Thoracic aorta (tissue), 2 donors: ENCODE measurements at places on chromosomes 12 and 14.

DNA sequence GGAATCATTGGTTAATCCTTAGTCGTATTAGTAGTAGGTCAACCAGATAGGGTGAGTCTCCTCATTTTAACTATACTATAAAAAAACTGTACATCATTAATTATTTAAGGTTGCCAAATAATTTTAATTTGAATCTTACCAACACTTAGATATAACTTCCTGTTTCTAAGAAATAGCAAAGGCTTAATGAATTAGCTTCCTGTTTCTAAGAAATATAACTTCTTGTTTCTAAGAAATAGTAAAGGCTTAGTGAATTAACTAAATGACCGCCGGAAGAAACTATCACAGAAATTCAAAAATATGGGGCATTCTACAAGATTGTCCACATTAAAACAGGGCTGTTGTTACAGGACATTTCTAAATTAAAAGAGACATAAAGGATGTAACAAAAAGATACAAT is 392.9 kb upstream of the FOXG1 start:
- no peak for DNase-seq

DNA sequence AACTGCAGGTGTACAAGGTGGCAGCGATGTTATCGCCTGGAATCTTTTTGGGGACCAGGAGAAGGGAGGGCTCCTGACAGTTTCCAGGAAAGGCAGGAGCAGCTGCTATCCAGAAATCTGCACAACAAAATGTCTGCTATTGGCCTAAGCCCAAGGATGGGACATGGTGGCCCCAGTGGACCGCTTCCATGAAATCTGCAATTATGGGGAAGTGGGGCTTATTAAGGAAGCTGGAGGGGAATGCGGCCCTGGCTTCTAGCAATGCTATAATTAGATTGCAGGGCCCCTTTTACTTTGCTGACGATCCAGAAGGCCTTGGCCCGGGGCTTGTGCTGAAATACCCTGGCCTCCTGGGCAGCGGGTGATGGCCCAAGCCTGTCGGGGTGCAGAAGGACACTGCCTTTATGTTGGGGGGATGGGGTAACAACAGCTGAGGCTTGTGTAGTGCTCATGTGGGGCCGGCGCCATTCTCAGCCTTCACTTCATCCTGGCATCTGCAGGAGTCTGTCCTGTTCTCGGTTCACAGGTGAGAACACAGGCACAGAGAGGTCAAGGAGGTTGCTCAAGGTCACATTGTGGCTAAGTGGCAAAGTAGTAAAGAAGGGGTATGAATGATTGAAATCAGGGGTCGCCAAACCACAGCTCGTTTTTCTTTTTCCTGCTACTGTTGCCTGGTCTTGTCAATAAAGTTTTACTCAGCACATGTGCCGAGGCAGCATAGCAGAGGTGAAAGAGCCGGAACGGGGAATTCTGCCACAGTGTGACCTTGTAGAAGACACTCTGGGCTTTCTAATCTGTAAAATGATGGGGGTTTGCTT is 153.5 kb downstream of the RBM19 start:
- no peak for DNase-seq

DNA sequence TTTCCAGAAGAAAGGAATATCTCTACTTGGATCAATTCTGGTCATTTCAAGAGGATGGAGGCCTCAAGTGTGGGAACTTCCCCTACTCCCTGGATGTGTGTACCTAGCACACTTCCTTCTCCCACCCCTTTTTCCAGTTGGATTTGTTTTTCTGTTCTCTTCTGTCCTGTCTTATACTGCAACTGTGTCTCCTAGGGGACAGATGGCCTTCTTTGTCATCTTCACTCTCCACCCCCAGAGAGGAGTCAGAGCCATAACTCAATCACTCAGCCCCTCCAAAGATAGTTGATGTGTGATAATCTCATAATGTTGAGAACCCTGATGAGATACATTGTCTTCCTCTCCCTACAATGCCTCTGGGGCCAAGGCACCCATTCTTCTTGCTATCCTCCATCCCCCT is 2.1 kb upstream of the DTX3 start:
- no peak for DNase-seq

DNA sequence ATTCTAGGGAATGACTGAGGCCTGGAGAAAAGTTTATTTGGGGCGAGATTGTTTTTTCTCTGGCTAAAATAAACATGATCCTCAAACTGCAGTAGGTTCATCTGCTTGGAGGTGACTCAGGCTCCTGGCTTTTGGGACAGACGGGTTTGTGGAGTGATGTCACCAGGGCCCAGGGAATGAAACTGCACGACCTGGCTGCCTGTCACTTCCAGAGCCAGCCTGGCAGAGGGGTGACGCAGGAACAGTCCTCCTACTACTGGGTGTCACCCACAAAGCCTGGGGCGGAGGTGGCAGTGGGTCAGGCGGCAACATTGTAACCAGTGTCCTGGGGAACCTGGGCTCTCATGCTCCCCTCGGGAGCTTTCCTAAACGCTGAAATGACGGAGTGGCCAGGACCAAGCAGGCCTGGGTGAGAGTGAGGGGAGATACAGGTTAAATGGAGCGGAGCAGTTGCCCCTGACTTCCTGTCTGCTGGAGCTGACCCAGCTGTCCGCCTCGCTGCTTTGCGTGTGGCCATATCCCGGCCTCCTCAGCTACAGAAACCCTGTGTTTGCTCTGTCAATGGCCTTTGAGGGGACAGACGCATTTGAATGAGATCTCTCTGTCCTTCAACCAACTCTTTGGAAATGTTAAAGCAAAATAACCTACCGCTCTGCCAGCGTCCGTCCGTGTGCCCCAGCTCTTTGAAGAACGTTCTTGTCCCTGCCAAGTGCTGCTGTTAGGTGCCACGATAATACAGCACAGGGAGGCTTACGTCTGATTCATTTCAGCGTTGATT is 6.5 kb downstream of the HIP1R start:
- DNase-seq: no peak

DNA sequence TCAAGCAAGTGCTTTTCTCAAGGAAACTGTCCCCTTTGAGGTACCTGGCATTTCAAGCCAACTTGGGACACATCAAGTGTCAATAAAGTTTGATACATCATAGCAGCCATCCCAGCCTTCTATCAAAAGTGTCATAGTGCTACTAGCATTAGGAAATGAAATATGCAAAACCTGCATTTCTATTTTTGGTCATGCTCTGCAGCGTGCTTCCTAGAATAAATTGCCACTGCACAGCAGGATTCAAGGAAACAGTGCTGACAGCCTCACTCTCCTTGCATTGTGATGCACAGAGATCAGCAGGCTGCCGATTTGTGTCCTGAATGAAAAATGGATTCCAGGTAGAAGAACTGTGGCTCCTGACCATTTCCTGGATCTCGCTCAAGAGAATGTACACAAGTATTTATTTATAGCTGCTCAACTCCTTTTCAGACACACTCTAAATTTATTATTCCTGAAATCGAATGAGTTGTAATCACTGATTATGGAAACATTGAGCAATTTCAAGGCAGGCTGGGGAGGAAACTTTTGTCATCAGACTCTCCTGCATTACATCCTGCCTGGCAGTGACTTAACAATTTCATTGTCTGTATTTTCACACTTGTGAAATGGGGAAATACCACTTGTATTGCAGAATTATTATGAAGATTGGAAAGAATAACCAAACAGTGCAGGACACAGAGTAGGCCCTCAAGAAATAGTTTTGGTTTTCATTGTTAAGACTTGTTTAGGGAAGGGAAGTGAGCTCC is 120.9 kb downstream of the SLC38A6 start:
- DNase-seq: no peak

- no peak for DNase-seq
Observed at GRCh38 chr12:5988659-5989116, 43.6 kb upstream of the ANO2 start.

DNA sequence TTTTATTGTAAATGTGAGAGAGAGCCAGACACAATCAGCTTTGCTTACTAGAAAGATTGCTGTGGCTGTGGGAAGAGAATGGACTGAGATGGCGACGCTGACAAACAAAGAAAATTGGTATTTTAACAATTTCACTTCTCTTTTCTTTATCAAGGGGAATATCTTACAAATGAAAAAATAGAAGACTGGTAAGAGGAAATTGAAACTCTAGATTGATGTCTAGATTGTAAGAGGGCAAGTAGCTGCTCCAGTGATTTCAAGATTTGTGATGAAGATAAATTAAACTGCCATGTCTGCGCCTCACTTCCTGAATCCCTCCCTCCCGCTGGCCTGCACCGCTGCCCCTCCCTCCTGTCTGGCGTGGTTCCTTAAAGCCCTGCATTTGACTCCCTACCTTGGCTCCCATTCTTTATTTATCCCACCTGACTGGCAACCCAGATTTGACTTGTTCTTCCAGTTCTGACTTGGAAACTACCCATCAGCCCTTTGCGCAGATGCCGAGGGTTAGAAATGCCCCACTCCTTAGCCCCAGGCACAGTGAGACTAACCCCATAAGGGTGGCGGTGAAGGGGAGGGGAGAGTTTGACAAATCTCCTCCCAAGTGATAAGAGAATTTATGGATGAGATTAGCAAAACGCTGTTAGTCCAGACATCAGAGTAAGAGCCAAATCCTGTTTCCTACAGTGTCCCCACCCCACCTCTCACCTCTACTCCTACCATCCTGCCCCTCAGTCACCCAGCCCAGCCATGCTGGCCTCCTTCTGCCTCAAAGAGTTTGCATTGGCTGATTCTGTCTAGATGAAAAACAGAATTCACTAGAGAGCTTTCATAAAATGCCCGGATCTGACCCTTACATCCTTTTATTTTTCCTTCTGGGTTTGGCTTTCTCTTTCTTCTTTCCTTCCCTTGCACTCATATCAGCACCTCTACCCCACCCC is 125.3 kb upstream of the ATF7IP start:
- DNase-seq: no peak

DNA sequence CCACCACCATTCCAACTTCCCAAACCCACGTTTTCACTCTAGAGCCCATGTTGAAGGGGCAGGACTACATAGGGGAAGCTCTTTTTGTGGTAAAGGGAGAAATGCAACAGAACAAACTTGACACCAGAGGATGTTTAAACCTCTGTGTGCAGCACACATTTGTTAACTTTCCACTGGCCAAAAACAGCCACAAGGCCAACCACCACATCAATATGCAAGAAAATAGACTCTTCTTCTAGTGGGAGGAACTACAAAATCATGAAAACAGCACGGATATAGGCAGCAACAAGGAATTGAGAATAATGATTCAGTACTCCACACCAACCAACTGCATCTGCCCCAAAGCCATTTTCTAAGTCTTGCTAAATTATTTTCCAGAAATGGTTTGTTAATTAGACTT is 66.3 kb upstream of the CEP83 start:
- no peak for DNase-seq

DNA sequence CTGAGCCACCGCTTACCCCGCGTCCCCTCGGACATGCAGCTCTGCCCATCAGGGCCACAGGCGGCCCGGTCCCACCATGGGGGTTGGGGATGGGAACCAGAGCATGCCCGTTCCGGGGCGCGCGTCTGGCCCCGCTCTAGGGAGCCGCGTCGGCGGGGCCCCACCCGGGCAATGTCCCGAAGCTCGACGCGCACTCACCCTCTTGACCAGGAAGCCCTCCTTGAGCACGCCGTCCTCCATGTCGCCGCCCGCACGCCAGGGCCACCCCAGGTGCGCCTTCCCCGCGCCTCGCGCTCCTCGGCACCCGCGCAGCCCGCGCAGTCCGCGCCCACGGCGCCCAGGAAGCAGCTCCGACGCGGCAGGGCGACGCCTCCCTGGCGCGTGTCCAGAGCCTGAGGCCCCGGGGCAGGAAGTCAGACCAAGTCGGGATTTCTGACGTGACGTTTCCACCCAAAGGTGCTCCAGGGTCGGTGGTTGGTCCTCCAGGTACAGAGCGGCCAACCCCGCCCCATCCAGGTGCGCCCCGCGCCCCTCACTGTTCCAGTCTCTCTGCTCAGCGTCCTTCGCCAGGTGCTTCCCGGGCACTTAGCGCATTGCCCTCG is at the start of gene PLEK2:
Gene PLEK2 (minus strand): TSS at position 346 of the 602 bp plus-strand sequence. CDS start 106 bp downstream, at position 240.
- no peak for DNase-seq

DNA sequence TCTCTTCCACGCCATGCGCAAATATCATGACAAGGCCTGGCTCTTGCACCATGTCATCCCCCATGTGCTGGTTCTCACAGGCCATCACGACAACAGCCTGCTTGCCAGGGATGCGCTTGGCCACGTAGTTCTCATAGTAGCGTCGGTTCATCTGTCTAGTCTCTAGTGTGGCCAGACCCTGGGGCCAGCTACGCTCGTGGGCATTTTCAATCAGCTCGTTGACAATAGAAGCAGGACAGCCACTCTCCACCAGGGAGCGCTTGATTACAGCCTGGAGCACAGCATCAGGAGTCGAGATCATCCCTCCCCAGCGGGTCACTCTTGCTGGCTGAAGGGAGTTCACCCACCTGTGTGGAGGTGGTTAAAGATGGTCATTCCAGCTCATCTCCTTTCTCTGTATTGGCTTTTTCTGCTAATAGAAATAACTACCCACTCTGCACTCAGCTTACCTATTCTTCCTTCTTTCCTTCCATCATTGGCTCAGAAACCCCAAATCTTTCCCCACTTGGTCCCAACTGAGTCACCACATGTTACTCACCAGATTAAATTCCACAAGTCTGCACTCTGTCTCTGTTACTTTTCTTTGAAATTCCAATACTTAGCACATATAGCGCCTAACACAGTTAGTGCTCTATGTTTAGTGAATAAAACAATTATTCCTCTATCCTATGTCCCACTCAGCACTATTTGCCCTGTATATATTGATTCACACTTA is 15.1 kb downstream of the RNF41 start:
- no peak for DNase-seq

DNA sequence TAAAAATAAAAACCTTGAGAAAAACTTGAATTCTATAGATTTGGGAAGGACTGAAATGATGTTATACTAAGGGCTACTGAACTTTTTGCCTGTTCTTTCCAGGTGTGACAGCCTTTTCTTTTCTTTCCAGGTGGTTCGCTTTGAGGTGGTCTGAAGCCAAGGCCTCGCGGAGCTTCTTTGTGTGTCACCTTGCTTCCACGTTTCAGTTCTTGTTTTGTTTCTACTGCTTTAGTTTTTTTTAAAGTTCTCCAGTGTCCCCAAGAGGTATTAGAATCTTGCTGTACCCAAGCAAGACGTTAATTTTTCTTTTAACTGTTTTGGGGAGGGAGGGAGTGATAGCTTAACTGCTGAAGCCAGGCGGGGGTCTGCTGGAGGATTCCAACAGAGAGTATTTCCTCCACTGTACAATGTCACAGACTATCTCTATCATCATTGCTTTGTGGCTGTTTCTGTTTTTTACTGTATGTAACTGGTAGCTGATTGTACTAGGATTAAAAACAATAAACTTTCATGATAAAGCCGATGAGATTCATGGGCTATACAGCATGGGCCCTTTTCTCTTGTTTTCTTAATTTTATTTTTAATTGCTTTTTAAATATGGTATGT is 40.2 kb downstream of the PROX2 start:
- no peak for DNase-seq
